COR-L47 (cell line): ENCODE measurements at places on chromosomes 12 and 14.

DNA sequence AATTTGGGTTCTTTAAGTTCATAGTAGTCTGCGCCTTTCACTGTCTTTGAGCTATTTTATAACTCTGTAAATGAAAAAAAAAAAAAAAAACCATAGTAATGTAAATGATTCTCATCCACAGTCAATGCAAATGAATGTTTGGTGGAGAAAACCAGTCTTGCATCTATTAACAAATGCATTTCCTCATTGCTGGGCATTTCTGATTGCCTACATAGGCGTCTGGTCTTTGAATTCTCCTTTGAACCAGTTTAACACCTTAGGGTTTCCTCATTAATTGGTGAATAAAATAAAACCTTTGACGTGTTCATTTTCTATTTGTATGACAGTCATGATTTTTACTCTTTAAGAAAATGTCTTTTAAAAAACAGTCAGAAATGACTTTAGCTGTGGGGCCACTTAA, 114.8 kb downstream of the C12orf75 start:
- DNase-seq = no peak

- no peak for DNase-seq
Observed at GRCh38 chr14:100546051-100546443, 41.2 kb downstream of the BEGAIN start.

DNA sequence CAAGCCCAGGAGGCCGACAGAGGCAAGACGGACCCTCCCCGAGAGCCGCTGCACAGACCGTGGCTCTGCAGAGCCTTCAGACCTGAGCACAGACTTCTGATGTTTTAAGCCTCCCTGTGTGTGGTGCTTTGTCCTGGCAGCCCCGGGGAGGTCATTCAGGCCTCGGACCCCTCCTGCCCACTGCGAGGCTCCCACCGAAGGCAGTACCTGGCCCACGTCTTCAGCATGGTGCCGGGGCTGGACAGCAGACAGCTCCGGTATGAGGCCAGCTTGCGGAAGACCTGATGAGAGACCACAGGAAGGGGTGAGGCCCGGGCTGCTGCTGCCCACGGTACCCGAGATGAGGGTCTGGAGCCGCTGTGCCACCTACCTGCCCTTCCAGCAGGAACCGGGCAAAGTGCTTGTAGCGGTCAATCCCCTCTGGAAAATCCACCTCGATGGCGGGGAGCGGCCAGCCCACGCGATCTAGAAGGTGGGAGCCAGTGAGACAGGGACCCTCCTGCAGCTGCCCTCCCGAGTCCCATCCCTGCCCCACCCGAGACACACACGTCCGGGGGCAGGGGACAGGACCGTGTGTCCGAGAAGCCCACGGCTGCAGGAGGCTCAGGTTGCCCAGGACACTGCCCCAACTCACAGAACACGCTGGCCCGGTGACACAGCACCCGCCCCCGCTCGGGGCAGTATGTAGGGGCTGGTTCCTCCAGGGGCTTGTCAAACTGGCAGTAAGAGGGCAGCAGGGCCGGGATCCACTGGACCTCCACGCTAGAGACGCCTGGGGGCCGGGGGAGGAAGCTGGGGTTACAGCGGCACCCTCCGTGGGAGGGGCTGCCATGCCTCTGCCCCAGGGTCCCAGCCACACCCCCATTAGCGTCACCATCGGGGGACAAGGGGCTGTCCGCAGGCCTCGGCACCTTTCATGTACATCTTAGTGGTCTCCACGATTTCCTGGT, 35.6 kb upstream of the UBC start:
- DNase-seq = no peak

DNA sequence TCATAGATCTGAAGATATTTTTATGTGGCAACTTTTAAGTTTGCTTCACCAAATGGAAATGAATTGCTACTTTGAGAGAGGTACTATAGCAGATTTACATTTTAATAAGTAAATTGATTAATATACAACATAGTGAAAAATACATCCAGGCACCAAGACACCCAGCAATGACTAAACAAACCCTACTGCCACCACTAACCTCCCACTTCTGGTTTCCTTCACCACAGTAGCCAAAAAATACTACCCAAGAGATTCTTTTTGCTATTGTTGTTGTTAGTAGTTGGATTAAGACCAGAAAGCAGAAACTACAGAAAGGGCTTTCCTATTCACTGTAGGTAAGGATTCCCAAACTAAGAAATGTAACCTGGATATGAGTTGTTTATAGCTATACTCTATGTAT, 54.1 kb downstream of the COCH start:
- DNase-seq = no peak

- DNase-seq = no peak
Observed at GRCh38 chr12:102372087-102372486, 108.3 kb downstream of the IGF1 start.

- DNase-seq = no peak
Observed at GRCh38 chr12:123033392-123034021, 53.0 kb downstream of the ARL6IP4 start.

- peak; percentile 44 for DNase-seq
Observed at GRCh38 chr14:69637503-69638031, 26.2 kb downstream of the SUSD6 start.

DNA sequence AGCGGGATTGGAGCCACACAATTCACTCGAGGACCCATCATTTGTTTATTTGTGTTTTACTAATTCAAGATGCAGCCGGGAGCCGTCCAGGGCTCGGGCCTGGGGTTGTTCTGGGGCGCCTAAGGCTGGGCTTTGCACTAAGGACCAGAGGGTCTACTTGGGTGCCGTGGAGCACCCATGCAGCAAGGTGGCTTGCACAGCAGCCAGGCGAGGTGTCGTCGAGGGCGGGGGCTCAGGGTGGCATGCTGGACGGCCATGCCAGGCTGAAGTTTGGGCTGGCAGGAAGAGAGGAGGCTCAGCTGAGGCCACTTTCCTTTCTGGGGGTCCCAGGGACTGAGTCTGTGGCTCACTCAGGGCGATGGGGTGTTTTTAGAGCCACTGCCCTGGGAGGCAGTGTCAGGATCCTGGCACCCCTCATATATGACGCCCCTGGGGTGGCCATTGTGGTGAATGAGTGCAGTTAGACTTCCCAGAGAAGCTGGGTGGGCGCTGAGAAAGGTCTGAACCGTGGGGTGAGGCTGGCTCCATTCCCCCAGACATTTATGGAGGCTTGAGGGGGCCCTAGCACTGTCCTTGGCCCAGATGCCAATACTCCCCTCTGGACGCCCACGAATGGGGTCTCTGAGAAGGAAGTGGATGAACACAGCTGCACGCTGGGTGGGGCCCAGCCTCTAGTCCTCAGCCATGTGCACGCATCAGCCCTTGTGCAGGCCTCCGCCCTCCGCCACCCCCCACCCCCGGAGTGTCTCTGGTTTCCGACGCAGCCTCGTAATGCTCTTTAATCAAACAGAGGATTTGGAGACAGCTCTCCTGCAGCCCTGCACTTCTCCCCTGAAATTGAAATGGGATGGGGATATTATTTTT, 11.3 kb downstream of the MEG3 start:
- DNase-seq = no peak

DNA sequence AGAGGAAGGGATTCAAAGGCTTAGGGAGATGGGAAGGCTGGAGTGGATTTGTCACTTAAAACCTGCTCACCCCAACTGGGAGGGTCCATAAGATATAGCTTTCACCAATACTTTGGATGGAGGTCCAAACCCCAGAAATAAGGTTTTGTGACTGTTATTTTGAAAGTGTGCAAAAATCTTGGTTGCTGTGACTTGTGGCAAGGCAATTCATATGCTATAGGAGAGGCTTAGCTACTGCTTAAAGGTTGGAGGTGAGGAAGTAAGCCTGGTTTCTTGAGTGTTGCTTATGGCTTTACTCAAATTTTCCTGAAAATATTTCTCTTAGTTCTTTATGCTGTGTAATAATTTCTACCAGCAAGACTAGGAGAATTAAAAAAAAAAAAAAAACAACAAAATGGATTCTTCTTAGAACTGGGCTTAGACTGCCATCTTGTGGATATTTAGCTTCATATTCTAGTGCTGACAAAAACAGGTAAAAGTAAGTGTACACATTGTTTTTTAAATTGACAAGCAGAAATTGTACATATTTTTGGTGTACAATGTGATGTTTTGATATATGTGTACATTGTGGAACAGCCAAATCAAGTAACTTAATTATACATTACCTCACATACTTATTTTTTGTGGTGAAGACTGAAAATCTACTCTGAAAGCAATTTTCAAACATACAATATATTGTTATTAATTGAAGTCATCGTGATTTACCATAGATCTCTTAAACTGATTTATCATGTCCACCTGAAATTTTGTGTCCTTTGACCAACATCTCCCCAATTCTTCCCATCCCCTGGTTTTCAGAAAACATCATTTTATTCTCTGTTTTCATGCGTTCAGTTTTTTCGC, 23.0 kb downstream of the PDE6H start:
- DNase-seq = peak; percentile 12

DNA sequence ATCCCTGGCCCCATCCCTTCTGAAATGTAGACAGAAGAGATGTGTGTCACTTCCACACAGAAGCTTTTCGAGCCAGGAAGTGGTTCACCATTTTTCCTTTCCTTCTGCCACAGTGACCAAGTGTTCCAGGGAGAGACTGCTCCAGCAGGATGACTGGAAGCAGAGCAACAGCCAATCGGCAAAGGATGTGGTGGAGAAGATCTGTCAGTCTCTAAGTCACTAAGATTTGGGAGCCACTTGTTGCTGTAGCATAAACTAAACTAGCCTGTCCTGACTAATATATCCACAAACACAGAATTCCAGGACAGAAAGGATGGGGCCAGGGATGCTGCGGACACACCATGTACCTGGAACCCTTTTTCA, 42.9 kb downstream of the DUSP6 start:
- no peak for DNase-seq

DNA sequence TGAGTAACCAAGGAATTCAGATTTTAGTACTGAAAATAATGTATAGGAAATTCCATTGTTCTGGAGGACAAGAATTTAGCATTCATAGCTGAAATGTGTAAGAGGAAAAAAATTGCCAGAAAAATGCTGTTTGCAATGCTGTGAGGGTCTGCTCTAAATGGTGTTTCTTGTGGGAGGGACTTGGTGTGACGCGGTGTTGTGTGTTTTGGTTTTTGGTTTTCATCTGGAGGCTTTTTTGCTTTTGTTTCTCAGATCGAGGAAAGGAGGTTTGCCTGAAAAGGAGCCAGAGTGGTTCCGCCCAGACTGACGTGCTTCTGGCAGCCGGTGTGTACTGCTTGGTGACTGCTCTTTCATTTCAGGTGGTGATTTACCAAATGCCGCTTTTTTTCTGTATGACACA, 211.8 kb upstream of the HMGA2 start:
- DNase-seq = no peak

DNA sequence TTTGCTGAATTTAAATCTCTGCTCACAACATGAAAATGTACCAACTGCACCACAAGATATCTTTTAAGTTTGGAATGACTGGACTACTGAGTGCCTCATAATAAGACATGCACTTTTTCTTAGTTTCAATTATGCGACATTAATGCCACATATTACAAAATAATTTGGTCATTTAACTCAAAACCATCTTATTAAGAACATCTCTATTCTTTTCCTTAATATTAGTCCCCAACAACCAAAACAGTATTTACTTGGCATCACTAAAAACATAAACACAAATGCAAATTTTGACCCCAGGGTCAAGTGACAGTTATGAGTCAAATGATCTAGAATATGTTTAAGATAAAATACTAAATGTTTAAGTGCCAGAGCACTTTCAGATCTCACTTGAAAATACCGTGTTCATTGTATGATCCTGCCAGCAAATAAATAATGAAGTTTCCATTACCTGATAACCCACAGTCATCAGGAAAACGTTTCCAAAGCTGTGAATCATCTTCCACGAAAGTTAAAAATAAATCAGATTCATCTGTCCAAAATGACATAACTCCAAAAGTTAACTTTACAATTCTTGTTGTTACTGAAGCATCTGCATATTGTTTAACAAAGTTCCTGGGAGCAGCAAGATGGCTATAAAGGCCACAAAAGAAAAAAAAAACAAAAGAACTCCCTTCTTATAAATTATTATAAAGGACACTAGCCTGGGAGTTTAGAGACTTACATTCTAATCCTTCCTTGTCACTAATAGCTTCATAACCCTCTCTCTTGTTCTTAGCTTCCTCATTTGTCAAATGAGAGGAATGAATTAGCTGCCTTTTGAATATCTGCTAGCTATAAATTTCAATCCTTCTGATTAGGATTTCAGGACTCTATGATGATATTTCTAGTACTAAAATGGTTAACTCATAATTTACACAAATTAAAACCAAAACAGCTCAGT, 30.5 kb upstream of the AP4S1 start:
- DNase-seq = no peak

GRCh38 chr12:10388624-10389413, 1.0 kb downstream of the KLRK1 start:
- DNase-seq = no peak

GRCh38 chr12:97038834-97039233, 131.8 kb downstream of the NEDD1 start:
- no peak for DNase-seq

DNA sequence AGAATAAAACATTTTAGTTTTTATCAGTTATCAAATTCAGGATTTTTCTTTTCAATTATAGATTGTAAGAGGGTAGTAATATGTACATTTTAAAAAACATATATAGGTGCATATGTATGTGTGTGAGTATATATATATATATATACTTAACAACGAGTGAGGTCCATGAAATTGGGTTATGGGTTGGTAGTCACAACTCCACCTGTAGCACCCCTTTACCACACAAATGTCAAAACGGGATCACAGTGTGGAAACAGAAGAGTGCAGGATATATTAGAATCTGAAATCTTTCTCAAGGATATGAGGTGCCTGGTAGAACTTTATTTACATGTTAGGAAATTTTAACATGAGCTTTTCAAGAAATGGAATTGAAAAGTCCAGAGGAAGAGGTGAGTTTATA, 31.3 kb downstream of the MIA2 start:
- no peak for DNase-seq

GRCh38 chr14:59140106-59140843, 48.2 kb upstream of the DAAM1 start:
- no peak for DNase-seq

DNA sequence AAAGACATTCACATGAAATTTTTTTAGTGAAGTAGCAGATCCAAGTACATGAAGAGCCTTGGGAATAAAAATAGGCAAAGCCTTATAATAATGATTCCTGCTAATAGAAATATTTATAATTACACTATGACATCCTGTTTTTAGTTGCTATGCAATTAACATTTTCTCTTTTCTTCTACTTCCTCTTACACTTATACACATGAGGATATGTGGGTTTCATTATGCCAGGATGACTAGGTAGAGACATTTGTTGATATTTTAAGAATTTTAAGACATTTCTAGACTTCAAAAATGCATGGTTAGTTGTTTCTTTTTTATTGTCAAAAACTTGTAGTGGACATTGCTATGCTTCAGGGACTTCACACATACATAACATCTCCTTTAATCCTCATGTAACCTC, 326.8 kb downstream of the SYT1 start:
- no peak for DNase-seq

- DNase-seq = no peak
Observed at GRCh38 chr12:130357729-130358330, 20.1 kb downstream of the PIWIL1 start.

GRCh38 chr12:43105426-43105981, 446.5 kb downstream of the ADAMTS20 start:
- DNase-seq = no peak
